Heart right ventricle (tissue), 16 donors: ENCODE measurements at places on chromosomes 11 and 22. TPM values are rescaled to one million over a fixed set of nuclear protein-coding genes. Genes with fewer than 3 reads are reported as not detected.

DNA sequence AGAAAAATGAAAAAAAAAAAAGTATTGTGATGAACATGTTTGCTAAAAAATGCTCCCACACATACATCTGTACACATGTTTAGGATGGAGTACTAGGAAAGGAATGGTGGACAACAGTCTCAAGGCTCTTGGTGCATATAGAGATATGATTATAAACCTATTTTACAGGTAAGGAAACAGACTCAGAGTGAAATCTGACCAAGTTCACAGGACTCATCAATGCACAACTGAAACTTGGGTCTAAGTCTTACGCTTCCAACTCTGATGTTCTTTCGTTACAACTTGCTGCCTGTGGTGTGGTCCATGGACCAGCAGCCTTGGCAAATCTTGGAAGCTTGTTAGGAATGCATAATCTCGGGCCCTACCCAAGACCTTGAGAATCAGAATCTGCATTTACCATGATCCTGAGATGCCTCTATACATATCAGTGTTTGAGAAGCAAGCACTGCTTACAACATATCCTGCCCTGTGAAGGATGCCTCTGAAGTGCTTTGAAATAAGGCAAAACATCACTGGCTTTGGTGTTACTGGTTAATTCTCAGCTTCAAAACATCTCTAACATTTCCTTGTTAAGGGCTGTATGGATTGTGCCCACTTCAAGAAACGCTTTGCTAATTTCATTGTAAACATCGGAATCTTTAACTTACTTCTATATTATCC is 39.9 kb upstream of the NUP160 start:
- no peak overlapping the region for H3K4me3 ChIP-seq
- H3K27ac ChIP-seq, result no peak overlapping the region
- H3K4me1 ChIP-seq, result peaks cover 10% of the 10 kb centered on the region
- no peaks in the 10 kb centered on the region for H3K27me3 ChIP-seq
- no peak for DNase-seq

DNA sequence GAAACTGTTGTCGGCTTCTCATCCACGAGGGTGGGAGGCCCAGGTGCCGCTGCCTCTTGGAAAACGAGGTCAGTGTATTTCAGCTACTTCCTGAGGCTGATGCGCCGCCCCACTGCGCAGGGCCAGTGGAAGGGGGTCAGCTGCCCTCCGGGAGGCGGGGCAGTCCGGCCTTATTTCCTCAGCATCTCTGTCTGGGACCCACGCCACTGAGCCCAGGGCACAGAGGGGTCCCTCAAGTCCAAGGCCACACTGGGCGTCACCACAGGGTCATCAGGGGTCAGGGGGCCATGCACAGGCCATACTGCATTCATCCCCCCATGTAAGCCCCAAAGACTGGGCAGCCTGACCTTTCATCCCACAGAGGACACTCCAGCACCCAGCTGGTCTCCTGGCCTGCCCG is 12.1 kb downstream of the RTN4R start:
- DNase-seq, result no peak

DNA sequence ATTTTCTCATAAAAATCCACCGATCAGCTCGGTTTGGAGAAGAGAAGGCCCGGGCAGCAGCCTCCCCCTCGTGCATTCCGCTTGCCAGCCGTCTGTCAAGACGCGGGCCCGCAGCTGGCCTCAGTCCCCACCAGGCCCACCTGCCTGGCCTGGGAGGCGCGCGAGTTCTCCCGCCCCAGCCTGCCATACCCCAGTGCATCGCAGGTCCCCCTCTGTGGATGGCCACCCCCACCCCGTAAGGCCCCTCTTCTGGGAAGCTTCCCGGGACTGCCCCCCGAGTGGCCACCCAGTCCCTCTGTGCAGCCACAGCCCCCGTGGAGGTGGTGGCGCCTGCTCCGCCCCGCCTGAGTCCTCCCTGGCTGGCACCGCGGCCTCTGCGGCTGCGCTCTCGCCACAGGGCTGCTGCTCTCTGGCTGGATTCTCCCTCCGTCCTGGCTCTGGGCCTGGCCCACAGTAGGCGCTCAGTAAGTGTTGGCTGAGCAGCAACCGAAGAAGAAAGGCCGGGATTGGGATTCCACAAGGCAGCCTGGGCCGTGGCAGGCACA is 74.0 kb upstream of the TCF20 start:
- peaks cover 5% of the 10 kb centered on the region for H3K4me1 ChIP-seq
- H3K4me3 ChIP-seq, result peak overlapping the region; percentile 13
- peak overlapping the region; percentile 49 for H3K27ac ChIP-seq
- peaks cover 7% of the 10 kb centered on the region for H3K27me3 ChIP-seq

GRCh38 chr11:21501245-21501644 is 691.6 kb upstream of the ANO5 start:
- H3K27me3 ChIP-seq, result no peaks in the 10 kb centered on the region
- H3K27ac ChIP-seq, result no peak overlapping the region
- no peak overlapping the region for H3K4me3 ChIP-seq
- H3K36me3 ChIP-seq, result no peaks in the 10 kb centered on the region

DNA sequence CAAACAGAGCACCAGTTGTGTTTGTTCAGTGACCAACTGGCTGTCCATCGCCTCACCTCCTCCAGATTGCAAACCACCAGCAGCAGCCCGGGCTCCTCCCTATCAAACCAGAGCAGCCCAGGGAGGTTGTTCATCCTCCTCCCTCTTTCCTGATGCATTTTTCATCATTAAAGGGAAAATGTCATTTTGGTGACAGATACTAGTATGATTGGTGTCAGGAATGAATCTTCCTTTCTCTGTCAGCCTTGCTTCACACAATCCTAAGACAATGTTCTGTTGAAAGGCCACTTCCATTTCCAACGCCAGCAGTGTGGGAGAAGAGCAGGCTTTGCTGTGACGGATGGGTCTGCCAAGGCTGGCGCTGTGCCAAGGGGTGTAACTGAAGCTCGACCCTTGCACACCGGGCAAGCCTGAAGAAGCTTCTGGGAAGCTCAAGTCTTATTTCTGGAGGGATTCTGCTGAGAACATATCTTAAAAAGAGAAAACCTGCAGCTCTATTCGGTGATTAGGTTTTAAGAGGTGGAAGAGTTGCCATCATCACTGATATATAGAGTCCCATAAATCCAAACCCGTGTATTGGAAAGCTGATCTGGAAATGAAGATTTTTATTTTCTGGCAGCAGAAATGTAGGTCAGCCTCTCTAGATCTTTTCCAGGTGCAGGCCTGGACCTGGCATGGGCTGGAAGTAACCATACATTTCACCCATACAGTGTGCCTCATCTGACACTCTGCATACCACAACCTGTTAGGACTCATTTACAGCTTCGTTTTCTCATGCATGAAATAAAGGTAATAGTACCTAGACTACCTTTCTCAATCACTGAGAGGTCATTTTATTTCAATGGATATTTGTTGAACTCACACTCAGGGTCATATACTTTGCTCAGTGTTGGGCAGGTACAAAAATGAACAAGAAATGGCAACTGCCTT is 524.5 kb downstream of the NTM start:
- H3K4me3 ChIP-seq, result no peak overlapping the region
- H3K27me3 ChIP-seq, result no peaks in the 10 kb centered on the region
- no peaks in the 10 kb centered on the region for H3K36me3 ChIP-seq
- DNase-seq, result no peak

DNA sequence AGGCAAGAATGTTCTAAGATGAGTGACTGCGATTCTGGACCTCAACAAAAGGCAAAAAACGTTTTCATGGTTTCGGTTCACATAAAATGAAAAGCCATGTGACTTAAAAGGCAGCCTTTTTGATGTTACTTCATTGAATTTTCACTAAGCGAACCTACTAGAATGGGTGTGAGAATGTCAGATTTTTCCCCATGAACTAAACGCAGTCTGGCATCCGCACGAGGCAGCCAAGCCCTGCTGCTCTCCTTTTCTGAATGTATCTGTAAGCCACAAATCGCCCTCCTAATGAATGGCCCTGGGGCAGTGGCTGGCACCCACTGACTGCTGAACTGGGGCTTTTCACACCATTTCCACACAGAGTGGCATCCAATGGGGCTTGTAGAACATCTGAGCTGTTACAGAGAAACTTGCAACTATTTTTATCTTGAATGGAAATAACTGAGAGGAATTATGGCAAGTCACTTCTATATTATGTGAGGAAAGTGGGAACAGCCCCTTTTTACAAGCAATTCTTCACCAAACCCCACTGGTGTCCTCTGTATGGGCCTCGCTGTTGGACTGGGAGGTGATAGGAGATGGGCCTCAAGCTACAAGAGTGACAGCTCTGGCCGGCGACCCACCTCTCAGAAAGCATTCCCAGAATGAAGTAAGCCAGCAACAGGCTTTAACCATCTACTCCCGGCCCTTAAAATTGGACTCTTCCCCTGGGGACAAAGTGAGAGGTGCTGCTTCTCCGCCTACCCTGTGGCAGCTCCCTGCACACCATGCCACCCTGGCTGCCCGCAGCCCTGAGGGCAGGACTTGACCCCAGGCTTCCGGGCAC is 29.4 kb downstream of the PPP2R1B start:
- peak overlapping the region; percentile 60 for H3K4me3 ChIP-seq
- H3K4me1 ChIP-seq, result peaks cover 64% of the 10 kb centered on the region
- peaks cover 41% of the 10 kb centered on the region for H3K36me3 ChIP-seq
- H3K27ac ChIP-seq, result peak overlapping the region; percentile 89

DRD2 gene
- not detected for total RNA-seq

SLC22A12 gene
- not detected for total RNA-seq
